ENCODE measurements at places on chromosomes 1 and 21.

GRCh38 chr1:14952626-14953314 is 200.8 kb upstream of the TMEM51 start:
- no peak for DNase-seq

- DNase-seq: no peak
Measured at GRCh38 chr1:207818971-207819451, 67.2 kb downstream of the CD46 start.

GRCh38 chr1:147109041-147109440 is 63.2 kb downstream of the PRKAB2 start:
- DNase-seq: no peak

DNA sequence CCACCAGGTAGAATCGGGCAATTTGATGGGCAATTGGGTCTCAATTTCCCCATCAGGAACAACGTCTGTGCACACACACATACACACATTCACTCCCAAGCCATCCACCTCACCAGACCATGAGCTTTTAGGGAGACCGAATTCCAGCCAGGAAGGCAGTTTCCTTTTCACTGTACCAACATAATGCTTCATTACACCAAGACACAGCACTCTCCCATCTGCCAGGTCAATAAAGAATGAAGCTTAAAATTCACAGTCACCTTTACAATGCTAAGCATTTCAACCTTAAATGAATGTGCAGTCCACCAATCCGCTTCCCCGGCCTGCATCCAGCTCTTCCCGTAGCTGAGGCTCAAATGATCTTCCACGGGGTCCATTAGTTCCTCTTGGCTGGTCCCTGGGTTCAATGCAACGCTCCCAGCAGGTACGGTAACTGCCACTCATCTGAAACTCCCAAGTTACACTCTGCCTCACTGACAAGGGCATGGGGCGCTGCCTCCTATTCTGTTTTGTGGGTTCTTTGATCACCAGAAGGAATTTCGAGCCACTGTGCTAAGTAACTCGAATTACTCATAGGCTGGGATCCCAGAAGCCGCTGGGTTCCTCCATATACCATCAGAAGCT is 105.0 kb downstream of the SIM2 start:
- DNase-seq: no peak

GRCh38 chr1:203692565-203693470 is 66.2 kb downstream of the ATP2B4 start:
- DNase-seq: no peak

DNA sequence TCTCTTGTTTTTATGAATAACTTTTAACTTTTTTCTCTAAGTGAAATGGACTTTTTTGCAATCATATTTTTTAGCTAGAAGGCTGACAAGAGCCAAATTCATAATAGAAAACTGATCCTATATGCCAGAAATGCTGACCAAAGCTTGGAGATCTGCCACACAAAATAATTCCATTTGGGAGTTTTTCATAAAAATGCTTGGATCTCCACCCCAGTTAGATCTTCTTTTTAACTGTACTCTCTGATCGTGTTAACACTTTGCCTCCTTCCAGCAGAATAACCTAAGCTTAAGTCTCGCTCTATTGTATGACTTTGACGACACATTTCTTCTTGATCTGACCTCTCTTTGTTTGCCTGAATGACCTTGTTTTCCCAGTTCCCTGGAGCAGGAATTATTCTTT is 16.8 kb downstream of the FLG2 start:
- DNase-seq: no peak

Data from NCI-H510A (cell line).